RWPE2 (cell line): ENCODE measurements at places on chromosomes 2 and 18.

DNA sequence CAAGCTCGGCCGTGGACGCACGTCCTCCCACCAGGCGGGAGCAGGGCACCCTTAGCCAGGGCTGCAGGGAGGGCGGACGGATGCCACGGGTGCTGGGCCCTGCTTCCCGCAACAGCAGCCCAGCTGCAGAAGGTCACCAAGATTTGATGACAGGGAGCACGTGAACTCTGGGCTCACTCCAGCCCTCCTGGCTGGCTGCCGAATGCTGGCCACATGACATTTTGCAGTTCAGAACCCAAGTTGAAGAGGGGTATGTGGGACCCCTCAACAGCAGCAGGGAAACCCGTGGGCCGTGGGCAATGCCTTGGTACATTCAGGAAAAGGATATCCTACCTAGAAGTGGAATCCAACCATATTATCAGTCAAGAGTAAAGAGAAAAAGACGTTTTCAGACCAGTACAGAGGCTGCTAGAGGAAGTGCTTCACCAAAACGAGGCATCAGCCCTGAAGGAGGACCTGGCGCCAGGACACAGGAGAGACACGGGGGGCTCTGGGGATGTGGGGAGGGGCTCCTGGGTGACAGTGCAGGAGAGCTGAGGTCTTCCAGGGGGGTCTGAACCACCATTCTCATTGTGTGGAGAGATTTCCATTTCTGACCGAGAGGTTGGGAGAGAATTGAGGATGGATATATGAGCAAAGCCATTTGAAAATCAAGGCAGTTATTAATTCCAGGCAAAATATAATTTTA is 107.4 kb upstream of the CTDP1 start:
- no peak for DNase-seq

DNA sequence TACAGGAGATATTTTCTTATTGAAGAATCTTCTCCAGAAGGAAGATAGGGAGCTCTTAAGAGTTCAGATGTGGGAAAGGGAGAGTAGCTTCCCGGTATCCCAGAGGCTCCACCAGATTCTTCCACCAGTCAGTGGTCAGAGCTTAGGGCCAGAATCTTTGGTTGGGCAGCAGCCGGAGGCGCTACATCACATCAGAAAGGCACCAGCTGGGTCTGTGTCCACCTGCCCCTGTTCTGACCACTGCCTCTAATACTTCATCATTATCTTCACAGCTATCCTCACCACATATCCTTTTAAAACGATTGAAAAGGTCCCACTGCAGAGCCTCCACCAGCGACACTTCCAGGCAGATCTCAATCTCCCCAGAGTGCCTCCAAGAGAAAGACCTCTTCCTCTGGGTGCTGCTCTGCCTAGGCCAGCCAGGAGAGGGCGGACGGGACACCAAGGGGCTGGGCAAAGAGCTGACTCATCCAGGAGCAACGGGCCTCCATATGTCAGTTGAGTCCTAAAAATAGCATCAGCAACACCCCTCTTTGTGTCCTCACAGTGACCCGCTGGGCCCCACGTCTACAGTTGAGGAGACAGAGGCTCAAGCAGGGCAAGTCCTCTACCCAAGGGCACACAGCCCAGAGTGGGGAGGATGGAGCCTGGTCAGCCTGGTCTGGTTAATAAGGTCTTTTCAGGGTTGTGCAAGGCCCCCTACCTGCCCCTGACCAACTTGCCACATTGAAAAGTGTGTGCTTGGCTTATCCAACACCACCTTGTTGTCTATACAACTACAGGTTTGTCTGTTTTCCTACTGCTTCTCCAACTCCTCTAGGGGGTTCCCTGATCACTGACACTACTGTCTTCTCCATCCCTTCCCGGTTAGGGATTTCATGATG is 81.2 kb downstream of the ADD2 start:
- no peak for DNase-seq

DNA sequence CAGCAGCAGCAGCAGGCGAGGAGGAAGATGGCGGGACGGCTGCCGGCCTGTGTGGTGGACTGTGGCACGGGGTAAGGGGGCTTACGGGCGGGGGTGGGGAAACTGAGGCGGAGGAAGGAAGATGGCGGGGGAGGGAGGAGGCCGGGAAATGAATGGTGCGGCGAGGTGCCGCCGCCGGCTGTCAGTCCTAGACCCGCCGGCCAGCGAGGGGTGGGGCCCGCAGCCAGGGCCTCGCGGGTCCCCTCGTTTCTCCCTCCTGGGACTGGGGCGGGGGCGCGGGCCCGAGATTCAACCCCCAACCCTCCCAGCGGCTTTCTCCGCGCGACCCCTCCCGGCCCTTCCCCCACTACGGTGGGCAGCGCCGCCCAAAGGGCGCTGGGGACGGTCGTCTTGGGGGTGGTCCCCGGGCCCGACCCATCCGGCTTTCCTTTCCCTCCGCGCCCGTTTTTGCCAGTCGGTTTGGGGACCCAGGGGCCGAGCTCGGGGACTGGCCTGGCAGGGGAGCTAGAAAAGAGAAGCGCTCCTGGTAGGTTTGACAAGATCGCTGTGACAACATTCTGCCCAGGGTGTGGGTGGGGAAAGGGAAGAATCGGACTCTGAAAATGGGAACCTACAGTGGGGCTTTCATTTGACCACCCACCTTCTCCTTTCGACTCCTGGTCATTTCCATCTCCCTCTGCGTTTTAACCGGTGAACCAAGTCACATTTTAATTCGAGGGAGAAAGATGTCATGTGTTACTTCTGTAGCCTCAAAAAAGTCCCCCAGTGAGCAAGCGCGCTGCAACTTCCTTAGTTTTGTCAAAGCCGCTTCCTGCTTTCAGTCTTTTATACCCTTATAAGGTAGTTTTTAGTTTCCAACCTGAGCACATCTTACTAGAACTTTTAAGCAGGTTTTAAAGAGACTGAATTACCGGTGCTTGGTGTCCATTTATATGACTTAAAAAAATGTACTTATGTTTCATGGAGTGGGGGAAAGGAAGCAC is 655 bp downstream of the ACTR3 start:
- DNase-seq, result no peak

DNA sequence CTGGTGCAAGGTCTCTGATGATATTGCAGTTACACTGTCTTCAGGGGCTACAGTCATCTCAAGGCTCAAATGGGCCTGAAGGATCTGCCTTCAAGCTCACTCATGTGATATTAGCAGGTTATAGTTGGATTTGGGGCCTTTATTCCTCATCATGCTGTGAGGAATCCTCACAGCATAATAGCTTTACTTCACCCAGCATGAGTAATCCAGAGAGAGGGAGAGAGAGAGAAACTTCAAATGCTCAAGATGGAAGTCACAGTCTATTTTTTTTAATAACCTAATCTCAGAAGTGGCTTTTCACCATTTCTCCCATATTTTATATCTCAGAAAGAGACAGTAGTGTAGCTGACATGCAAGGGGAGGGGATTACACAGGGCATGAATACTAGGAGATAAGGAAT is 658.7 kb downstream of the EPHA4 start:
- no peak for DNase-seq

DNA sequence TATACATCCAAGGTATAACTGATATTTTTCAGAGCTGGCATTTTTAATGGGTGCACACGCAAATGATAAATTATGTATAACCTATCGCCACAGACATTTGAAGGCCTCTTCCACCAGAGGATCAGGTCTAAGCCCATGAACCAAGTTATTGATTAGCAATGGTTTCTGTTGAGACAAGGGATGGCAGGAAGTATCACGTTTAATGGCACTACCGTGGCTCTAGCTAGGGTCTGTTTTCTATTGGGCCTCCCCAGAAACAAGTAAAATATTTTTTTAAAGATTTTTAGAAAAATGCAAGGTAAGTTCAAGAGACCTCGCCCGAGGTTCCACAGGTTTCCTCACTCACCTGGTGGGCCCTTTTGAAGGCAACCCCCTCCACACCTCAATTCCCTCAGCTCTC is 667 bp downstream of the GFPT1 start:
- no peak for DNase-seq

DNA sequence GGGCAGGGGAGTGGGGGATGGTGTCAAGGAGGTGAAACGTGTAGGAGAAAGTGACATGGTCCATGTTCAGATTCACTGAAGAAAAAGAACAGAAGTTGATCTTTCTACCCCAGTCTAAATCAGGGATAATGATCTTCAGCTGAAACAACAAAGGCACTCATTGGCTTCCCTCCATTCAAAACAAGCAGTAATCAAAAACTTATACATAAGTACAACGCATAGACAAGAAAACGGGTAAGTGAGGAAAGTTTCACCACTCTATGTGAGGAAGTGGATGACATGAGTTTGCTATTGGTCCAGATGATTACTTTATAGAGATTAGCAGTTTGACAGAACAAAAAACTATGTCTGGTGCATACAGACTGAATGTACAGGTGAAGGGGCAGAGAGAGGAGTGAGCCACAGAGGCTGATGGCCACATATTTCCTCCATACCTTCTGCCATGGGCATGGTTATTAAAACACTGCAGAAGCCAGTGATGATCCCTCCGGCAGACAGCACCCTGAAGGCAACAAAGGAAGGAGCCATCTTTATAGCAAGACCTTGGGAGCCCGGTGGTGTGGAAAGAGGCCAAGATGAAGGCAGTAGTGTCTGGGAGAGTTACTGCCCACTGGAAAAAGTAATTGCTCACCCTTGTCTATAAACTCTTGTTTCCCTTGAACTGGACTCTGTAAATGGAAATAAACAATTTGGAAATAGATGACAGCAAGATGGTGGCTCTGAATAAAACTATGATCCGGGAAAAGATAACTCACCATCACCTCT is 57.7 kb downstream of the SLC25A12 start:
- DNase-seq, result no peak

- no peak for DNase-seq
Measured at GRCh38 chr2:28648671-28649395, 102.8 kb upstream of the PPP1CB start.

- DNase-seq, result no peak
Measured at GRCh38 chr2:205752296-205752820, 70.1 kb downstream of the NRP2 start.
